ENCODE measurements at places on chromosomes 11 and 22. TPM values are rescaled to one million over a fixed set of nuclear protein-coding genes. Genes with fewer than 3 reads are reported as not detected.

Gene DLG2
- 6.4 TPM for total RNA-seq

Gene IL17REL
- total RNA-seq, result not detected

DNA sequence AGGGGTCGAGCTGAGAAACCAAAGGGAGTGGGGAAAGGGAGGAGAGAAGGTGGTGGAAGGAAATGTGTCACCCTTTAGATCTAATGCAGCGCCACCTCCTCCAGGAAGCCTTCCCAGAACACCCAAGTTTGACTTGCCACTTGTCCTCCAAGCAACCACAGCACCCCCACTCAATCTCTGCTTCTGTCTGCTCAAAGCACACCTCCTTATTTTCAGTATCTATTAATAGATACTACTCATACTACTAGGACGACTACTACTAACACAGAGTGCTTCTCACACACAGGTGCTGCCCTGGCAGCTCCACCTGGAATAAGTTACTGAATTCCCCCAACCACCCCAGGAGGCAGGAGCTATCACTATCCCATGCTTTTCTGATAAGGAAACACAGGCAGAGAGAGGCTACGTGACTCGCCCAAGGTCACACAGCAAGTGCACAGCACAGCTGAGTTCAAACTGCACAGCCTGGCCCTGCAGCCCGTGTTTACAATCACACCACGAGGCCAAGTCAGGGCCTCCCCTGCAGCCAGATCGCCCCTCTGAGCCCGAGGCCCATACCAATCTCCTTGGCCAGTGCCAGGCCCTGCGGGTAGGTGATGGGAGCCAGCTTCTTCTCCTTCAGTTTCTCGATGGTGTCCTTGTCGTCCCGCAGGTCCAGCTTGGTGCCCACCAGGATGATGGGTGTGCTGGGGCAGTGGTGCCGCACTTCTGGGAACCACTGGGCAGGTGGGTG, 13.2 kb downstream of the RAC2 start:
- DNase-seq, result no peak
- H3K27ac ChIP-seq, result peak overlapping the region; percentile 18
- H3K4me3 ChIP-seq, result no peak overlapping the region
- no peaks in the 10 kb centered on the region for H3K4me1 ChIP-seq
- no peaks in the 10 kb centered on the region for H3K36me3 ChIP-seq

GRCh38 chr11:16669799-16670415, 68.5 kb upstream of the C11orf58 start:
- no peaks in the 10 kb centered on the region for H3K27me3 ChIP-seq
- no peak overlapping the region for H3K4me3 ChIP-seq
- H3K36me3 ChIP-seq, result no peaks in the 10 kb centered on the region
- H3K4me1 ChIP-seq, result no peaks in the 10 kb centered on the region
- no peak for DNase-seq

DNA sequence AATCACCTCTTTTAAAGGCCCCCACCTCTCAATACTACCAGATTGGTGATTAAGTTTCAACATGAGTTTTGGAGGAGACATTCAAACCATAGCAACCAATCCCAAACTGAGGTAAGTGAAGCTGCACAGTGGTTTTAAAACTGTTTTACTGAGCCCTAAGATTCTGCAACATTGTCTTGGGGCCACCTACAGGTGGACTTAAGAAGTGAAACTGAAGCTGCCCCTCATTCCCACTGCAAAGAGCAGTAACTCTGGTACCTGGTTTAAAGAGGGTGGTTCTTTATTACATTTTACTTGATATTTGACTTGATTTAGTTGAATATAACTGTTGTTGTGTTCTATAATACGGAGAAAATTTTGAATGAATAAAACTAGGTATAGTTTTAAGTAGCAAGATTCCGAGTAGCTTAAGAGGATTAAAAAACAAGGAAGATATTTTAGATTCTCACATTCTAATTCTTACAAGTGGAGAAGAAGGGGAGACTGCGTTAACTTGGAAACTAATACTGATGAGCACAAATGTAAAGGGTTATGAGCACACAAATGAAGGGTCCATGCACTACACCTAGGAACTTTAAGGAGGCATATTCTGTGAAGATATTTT, 26.7 kb downstream of the SYT9 start:
- no peak overlapping the region for H3K27ac ChIP-seq
- no peak overlapping the region for H3K4me3 ChIP-seq
- no peaks in the 10 kb centered on the region for H3K4me1 ChIP-seq
- no peaks in the 10 kb centered on the region for H3K27me3 ChIP-seq

- H3K27me3 ChIP-seq, result no peaks in the 10 kb centered on the region
- H3K4me3 ChIP-seq, result no peak overlapping the region
- no peaks in the 10 kb centered on the region for H3K4me1 ChIP-seq
- DNase-seq, result no peak
These were observed 508.1 kb downstream of the TBC1D22A start for GRCh38 chr22:47270463-47271135.

DNA sequence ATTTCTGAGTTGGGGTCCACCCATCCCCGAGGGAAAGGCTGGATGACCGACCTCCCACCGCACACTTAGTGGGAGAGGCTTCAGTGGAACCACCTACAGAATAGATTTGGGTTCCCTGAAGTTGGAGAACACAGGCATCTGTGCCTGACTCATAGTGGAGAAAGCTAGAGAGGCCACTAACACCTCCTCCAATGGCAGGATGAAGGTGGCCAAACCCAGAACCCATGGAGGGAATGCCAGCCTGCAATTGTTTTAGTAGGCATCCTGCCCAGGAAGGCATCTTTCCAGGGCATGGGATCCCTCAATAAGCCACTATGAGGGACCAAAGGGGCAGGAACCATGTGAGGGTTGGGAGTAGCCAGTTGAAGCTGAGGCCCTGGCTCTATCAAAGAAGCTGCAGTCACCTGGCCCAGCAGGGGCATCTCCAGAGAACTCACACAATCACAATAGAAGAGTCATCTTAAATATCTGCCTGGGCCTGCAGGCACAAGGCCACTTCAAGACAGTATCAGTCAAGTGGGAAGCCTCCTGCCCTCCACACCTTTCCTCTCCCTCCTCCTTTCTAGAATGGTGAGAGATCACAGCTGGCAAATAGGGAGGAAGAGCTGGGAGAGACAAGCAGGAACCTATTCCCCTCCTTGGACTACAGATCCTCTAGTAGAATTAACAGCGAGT, 124.1 kb upstream of the CSNK2A3 start:
- no peaks in the 10 kb centered on the region for H3K4me1 ChIP-seq
- H3K27me3 ChIP-seq, result no peaks in the 10 kb centered on the region
- DNase-seq, result no peak
- H3K4me3 ChIP-seq, result no peak overlapping the region
- no peaks in the 10 kb centered on the region for H3K36me3 ChIP-seq

GRCh38 chr11:65899356-65900124, 648 bp downstream of the FOSL1 start:
- peak; percentile 68 for DNase-seq
- H3K27ac ChIP-seq, result no peak overlapping the region
- H3K4me1 ChIP-seq, result peaks cover 9% of the 10 kb centered on the region
- peak overlapping the region; percentile 47 for H3K4me3 ChIP-seq
- H3K27me3 ChIP-seq, result no peaks in the 10 kb centered on the region
- no peaks in the 10 kb centered on the region for H3K36me3 ChIP-seq

DNA sequence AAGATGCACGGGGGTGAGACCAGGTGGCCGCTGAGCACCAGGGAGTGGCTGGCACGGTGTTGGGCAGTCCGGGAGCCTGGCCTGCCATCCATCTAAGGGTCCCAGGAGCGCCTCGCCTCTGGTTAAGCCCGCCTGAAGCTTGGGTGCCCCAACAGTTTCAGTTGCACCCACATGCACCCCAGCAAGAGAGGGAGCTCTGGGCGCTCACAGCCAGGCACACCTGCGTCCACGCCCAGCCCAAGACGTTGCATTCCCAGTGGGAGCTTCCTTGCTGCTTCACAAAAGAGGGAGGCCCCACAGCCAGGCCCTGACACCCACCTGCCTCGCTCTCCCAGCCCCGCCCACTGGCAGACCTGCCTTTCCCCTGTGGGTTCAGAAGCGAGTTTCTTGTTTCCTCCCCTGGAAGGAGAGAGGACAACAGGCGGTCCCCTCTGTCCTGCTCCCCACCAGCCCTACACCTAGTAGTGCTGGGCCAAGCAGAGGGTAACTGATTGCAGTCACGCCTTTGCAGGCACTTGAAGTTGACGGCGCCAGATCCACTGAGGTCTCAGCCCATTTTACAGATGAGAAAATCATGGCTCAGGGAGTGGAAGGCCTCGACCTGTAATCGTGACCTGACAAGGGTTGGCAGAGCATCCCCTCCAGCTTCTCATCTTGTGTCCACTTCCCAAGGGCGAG, 35.4 kb downstream of the OSBPL5 start:
- H3K36me3 ChIP-seq, result no peaks in the 10 kb centered on the region
- DNase-seq, result peak; percentile 29
- H3K27me3 ChIP-seq, result no peaks in the 10 kb centered on the region
- no peaks in the 10 kb centered on the region for H3K4me1 ChIP-seq
- no peak overlapping the region for H3K4me3 ChIP-seq

- H3K36me3 ChIP-seq, result no peaks in the 10 kb centered on the region
- H3K4me3 ChIP-seq, result no peak overlapping the region
- H3K27me3 ChIP-seq, result no peaks in the 10 kb centered on the region
- peaks cover 11% of the 10 kb centered on the region for H3K4me1 ChIP-seq
- DNase-seq, result no peak
- H3K27ac ChIP-seq, result no peak overlapping the region
These were observed 37.2 kb downstream of the MUC5B start for GRCh38 chr11:1260023-1260501.

DNA sequence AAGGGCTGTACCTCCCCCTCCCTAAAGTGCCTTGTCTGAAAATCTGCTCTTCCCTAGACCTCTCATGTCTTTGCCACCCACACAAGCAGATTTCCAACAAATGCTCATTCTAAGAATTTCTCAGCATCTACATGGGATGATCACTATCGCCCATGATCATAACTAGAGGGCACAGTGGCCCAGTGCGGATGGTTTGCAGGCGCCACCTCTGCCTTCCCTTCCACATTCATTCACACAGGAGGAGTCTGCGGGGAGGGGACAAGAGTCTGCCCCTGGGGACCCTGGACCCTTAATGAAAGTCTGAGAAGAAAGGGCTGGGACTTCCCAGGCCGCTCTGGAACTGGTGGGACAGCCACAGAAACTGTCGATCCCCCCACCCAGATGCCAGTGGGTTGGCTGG, 28.9 kb downstream of the KCTD17 start:
- DNase-seq, result no peak
- peaks cover 2% of the 10 kb centered on the region for H3K4me1 ChIP-seq
- no peaks in the 10 kb centered on the region for H3K27me3 ChIP-seq
- no peak overlapping the region for H3K27ac ChIP-seq
- no peak overlapping the region for H3K4me3 ChIP-seq
- H3K36me3 ChIP-seq, result no peaks in the 10 kb centered on the region

DNA sequence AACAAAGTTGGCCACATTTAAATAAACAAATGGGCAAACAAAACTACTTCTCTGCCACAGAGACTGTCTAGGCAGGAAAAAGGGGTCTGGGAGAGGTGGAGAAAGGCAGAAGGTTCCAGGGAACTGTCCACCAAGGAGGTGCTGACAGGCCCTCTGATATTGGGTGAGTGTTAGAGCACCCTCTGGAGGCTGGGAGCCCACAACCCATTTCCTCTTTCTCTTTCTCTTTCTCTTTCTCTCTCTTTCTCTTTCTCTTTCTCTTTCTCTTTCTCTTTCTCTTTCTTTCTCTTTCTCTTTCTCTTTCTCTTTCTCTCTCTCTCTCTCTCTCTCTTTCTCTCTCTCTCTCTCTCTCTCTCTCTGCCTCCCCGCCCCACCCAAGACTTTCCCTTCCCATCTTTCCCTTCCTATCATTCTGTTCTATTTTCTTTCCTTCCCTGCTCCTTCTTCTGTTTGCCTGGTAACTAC, 912.8 kb downstream of the DLG2 start:
- H3K4me1 ChIP-seq, result no peaks in the 10 kb centered on the region
- no peaks in the 10 kb centered on the region for H3K36me3 ChIP-seq
- H3K27me3 ChIP-seq, result no peaks in the 10 kb centered on the region
- no peak overlapping the region for H3K27ac ChIP-seq

- H3K27me3 ChIP-seq, result no peaks in the 10 kb centered on the region
- no peaks in the 10 kb centered on the region for H3K36me3 ChIP-seq
- no peak overlapping the region for H3K27ac ChIP-seq
- no peaks in the 10 kb centered on the region for H3K4me1 ChIP-seq
- DNase-seq, result no peak
These were observed 12.7 kb downstream of the POLDIP3 start for GRCh38 chr22:42601879-42602465.
